GM20000 (cell line): ENCODE measurements at places on chromosomes 4 and X.

DNA sequence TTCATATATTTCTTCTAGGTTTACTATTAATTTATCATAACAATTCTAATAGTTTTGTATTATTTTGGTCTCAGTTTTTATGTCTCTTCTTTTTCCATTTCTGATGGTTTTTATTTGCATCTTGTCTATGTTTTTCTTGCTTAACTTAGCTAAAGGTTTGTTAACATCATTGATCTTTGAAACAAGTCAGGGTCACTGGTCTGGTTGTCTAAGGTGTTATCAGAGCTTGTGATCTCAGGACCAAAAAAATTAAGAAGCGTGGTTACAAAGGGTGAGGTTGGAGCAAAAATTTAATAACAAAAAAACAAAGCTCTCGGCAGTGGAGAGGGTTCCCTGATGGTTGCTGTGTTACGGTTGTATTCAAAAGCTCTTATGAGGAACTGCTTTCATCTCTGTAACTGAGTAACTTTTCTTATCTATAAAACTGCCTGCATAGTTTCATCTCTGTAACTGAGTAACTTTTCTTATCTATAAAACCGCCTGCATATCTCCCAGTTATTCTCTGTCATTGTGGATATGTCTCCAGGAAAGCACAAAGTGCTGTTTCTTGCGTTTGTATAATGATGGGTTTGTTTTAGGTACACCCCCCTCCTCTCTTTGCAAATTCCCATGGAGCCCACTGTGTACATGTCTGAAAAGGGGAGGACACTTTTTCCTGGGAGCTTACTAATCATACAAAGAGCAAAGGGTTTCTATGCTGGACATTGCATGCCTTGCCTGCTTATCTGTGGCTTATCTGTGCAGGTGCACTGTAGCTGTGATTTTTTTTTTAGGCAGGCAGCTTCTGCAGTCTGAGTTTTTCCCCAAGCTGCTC lies 62.4 kb upstream of the UGT2B15 start:
- no peak for DNase-seq

GRCh38 chrX:107153005-107153404 lies 34.4 kb upstream of the RBM41 start:
- DNase-seq = no peak

GRCh38 chr4:153223427-153223801 lies 19.2 kb downstream of the TRIM2 start:
- DNase-seq = no peak

GRCh38 chr4:83019794-83020494 lies 9.3 kb upstream of the LIN54 start:
- DNase-seq = no peak

DNA sequence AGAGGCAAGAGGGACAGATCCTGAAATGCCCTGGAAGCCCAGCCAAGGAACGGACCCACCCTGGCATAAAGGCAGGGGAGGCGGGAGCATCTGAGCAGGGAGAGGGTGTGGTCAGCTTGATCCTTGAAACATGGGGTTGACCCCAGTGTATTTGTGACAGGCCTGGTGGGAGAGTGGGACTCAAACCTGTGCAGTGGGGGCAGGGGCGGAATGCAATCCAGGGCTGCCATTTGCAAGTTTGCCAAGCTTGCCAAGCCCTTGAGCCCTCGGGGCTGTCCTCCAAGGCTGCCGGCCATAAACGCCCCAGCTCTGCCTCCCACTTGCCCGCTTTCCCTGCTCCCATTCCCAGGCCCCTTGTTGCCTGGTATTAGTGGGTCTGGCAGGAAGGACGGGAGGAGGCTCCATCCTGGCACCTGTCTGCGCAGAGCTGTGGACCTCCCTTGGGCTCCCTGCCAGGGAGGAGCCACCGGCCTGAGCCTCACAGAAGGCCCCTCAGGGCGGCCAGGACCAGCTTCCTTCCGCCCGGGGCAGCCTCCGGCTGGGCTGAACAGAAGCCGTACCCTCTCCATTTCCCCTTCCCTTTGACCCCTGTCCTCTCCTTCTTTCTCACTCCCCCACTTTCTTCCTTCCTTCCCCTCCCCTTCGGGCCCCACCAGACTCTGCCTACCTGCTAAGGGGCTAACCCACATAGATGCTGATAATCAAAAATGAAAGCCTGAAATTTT lies 661 bp downstream of the S100P start:
- DNase-seq = no peak

DNA sequence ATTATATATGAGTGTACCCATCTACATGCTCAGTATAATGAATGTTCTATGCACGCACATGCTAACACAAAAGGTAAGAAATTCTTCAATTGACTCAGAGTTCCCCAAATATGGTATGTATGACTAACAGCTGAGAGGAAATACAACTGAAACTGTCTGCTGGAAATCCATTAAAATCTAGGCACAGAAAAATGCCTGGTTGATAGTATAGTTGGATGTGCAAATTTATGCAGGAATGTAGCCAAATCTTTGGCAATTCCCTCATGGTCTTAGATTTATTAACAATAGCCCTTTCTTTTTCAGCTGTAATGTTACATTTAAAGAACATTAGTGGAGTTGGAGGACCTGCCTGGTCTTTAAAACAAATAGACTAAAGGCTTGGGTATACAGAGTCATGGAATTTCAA lies 5.5 kb downstream of the CAMK2D start:
- DNase-seq = no peak

DNA sequence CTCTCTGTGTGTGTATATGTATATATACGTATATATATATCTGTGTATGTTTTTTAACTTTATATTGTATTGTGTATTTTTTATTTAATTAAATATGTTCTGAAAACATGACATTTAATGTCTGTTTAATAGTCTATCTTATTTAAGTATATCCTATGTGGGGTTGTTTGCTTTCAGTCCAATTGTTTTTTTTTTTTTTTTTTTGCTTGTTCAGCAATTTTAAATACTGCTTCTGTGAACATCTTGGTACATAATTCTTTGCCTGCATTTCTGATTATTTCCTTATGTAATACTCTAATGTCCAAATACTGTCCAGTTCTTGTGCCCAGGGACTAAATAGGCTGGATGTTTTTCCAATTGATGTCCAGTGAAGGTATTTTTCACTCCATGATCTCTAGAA lies 45.1 kb upstream of the MAD2L1 start:
- DNase-seq = no peak

DNA sequence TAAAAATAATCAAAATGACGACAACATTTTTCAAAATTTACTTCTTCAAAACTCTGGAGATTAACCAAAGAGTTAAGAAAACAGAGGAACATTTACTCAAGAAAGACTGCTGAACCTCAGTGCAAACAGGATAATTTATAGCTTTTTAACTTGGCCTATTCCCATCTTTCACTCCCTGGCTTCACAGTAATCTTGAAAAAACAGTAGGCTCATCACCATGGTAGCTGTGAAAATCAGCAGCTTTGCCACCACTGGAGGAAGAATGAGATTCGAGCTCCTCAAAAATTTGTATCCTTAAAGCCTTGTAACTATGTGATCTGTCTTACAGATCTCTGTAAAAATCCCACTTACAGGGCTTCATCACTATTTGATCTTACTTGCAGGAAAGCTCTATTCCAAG lies 447.7 kb upstream of the CTSO start:
- DNase-seq = no peak

- DNase-seq = no peak
These were observed 391 bp upstream of the IDUA start for GRCh38 chr4:986428-986878.

DNA sequence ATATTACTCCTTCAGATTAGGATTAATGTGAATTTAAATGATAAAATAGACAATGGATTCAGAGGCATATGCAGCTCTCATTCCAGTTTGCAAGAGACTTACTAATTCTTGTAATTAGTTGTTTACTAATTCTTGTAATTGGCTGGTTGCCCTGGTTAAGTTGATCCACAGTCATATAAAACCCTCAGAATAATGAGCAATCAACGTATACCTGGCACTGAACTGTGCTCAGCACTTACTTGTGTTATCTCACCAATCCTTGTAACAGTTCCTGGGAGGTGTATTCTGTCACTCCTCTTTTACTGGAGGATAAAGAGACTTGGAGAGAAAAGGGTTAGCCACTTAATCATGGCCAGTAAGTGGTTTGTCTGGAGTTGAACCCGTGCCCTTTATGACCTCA lies 10.5 kb downstream of the HERC5 start:
- DNase-seq = no peak

GRCh38 chrX:12301288-12301687 lies 163.0 kb downstream of the FRMPD4 start:
- DNase-seq = no peak

DNA sequence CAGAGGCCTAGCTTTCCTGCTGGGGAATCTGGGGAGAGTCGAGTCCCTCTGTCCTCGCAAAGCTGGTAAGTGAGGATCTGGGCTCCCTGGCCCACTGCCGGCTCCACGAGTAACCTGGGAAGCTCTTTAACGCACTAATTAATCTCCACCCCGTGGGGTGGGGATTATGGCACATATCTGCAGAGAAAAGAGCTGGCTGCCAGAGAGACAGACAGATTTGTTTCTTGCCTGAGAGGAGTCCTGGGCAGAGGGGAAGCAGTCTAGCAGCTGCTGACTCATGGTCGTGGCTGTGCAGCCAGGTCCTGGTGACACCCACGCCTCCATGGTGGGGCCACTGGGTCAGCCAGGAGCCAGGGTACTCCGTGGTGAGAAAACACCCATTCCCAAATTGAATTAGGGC lies 14.0 kb downstream of the SORCS2 start:
- DNase-seq = no peak

- DNase-seq = no peak
These were observed 32.4 kb downstream of the FGFRL1 start for GRCh38 chr4:1043651-1044468.

DNA sequence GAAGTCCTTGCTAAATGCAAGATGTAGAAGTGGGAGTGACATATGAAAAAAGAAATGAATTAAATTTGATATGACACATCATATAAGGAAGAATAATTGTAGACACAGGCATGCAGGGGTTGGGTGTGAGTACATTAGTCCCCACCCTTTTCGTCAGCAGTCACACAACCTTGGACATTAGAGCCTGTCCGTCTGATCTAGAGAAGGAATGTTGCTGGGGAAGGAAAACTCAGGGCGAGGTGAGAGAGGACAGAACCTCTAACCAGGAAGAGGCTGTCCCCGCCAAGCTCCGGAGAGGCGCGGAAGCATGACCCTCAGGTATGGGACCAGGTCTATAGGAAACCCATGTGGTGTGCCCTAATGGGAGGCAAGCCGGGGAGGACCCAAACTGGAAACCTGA lies 102.1 kb downstream of the RELL1 start:
- DNase-seq = no peak

- no peak for DNase-seq
These were observed 7.0 kb downstream of the ENOX2 start for GRCh38 chrX:130896026-130896425.

GRCh38 chr4:71156616-71157015 lies 163.2 kb downstream of the DCK start:
- no peak for DNase-seq

DNA sequence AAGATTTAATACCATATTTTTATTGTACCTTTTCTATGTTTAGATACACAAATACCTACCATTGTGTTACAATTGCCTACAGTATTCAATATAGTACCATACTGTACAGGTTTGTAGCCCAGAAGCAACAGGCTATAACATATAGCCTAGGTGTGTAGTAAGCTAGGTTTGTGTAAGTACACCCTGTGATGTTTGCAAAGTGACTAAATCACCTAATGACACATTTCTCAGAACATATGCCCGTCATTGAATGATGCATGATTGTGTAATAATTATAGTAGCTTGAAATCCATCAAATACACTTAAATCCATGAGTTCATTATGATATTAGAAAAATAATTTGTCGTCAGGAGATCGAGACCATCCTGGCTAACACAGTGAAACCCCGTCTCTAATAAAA lies 30.8 kb downstream of the GAB3 start:
- DNase-seq = no peak

DNA sequence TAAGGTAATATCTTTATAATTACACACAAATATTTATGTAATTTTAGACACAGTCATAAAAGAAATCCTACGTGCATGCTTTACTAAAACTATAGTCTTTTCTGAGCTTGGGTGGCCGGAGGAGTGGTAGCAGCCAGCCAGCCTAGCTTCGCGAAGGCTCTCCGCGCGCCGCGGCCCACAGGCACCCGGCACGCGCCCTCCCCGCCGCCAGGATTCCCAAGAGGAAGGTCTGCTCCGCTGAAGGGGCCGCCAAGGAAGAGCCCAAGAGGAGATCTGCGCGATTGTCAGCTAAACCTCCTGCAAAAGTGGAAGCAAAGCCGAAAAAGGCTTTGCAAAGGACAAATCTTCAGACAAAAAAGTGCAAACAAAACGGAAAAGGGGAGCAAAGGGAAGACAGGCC lies 8.7 kb upstream of the PJA1 start:
- DNase-seq = no peak

- no peak for DNase-seq
These were observed 188.0 kb downstream of the SLC4A4 start for GRCh38 chr4:71526637-71527406.

- no peak for DNase-seq
These were observed 245.0 kb upstream of the GPC4 start for GRCh38 chrX:133660281-133660680.

GRCh38 chrX:78383594-78383993 lies 56.2 kb upstream of the CYSLTR1 start:
- DNase-seq = no peak
